ENCODE measurements at places on chromosomes 11 and 22.

DNA sequence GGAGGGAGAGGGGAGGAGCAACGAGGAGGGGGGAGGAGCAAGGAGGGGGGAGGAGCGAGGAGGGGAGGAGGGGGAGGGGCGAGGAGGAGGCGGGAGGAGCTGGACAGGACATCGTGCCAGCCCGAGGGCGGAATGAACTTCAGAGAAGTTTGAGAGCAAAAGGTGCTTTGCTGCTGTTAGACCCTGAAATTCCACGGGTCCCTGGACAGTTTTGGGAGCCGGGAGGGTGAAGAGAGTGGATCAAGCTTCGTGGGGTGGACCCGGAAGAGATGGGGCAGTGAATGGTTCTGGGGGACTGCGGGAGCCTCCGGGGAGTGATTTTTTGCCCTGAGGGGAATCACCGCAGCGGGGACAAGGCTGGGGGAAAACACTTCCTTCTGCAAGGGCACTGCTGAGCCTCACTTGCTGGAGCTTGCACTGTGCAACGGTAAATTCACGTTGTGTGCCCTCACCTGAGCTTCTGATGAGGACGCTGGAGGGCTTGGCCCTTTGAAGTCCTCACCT, 10.7 kb upstream of the NLRP6 start:
- DNase-seq: no peak

- no peak for DNase-seq
These were observed 4.9 kb downstream of the RNF215 start for GRCh38 chr22:30382340-30382739.

DNA sequence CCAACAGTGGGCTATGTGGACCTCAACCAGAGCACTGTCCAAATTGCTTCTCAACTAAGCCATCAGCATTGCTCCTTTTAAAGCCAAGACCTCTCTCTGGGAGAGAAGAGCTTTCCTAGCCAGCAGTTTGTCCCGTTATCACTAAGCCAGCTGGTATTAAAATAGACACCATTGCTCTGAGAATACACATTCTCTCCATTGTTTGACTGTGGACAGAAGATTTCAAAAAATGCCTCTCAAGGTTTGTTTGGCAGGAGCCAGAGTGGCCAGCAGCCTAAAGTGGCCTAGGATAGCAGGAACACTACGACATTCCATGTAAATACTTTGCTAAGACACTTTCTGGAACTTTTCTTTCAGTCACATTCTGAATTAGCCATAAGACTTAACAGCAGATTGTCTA, 41.3 kb downstream of the EIF4ENIF1 start:
- no peak for DNase-seq

DNA sequence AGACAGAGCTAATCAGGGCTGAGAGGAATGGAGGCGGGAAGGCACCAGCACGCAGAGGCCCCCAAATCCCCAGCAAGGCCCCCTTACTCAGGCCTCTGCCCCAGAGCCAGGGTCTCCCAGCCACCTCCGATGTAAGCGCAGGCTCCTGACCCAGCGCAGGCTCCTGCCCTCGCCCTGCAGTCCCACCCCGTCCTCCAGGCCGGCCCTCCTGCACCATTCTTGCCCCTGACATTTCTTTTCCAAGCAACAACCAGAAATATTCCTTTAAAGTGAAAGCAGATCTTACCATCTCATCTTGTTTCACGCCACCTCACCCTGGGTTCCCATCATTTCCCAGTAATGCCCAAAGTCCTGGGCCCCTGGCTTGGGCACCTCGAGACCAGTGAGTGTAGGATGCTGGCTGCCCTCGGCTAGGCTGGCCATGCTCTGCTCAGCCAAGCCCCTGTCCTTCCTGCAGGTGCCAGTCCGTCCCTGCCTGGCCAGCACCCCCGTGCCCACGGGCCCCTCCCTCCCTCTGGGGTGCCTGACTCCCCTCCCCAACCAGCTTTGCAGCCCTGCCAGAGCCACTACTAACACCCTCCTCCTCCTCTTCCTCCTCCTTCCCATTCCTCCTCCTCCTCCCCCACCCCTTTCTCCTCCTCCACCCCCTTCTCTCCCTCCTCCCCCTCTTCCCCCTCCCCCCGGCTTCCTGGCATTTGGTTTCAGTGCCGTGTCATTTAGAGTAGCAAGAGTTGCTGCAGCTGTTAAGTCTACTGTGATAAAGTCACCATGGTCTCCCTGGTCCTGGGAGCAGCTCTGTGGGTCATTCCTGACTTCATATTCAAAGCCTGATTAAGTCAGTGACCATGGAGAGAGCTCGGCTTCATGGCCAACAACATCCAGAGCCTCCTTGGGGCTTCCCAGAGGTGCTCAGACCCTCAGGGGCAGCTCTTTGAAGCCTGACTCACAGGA, 78.7 kb downstream of the PIWIL3 start:
- no peak for DNase-seq

GRCh38 chr11:96279018-96279895, 63.7 kb downstream of the MAML2 start:
- no peak for DNase-seq

DNA sequence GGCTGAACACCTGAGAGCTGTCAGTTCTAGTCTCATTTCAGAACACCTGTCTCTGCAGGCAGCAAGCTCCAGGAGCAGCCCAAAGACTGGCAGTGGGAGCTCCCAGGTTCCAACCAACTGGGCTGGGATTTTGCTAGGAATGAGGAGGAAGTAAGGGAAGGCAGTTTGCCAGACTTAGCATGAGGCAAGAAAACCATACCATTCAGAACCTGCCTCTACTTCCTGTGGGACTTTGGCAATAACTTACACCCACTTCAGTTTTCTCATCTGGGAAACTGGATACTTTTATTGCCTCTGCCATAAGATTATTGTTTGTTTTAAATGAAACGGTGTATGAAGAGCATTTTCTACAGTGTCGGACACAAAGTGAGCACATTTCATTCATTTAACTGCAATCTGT, 363.7 kb upstream of the ISX start:
- DNase-seq: no peak

GRCh38 chr11:32405592-32405991, 29.7 kb downstream of the WT1 start:
- DNase-seq: no peak

GRCh38 chr22:40240160-40240559, 62.4 kb downstream of the TNRC6B start:
- no peak for DNase-seq

- DNase-seq: no peak
These were observed 27.4 kb upstream of the SEPTIN5 start for GRCh38 chr22:19686946-19687345.

DNA sequence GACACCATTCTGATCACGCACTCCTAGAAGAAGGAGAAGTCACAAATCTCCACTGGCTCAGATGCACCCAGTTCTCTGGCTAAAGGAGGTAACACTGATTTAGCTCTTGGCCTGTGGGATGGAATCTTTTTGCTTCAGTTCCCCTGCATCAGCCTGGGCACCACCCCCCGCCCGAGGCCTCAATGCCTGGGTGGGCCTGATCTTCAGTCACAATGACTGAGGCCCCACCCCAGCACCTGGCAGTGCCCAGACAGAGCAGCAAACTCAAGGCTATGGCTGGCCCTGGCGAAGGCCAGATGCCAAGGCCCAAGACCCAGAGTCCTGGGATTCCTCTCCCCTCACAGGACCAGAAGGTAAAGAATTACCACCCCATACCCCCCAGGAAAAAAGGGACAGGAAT, 5.0 kb downstream of the CYB561A3 start:
- DNase-seq: no peak

DNA sequence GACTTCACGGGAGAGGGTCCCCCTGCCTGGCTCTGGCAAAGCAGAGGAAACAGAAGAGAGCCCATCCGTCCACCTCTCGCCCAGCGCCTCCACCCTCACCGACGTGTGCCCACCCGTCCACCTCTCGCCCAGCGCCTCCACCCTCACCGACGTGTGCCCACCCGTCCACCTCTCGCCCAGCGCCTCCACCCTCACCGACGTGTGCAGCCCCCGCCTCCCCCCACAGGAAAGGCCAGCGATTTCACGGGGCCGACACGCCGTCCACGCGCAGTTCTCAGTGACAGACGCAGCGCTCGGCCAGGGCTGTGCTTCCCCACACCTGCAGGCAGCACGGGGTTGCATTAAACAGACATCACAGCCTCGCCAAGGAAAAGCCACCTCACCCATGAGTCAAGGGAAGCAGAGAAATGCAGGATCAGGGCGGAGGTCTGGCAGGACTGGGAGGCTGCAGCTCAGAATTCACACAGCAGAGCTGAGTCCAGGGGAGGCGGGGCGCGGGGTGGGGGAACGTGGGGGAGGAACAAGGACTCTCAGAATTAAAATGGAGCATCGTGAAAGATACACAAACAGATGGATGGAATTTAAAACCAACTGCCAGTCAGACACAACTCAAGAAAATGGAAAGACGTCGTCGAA, 377.7 kb downstream of the BRD1 start:
- DNase-seq: no peak

- no peak for DNase-seq
These were observed 1.3 kb upstream of the LPXN start for GRCh38 chr11:58576887-58577471.
